NCI-H510A treated with DMSO at 0.1 percent for 48 hours (cell line): ENCODE measurements at places on chromosomes 13 and 19.

GRCh38 chr13:96027496-96027895 lies 25.7 kb downstream of the UGGT2 start:
- no peak for DNase-seq

GRCh38 chr19:44847144-44848035 lies 1.3 kb downstream of the NECTIN2 start:
- DNase-seq: peak; percentile 81

DNA sequence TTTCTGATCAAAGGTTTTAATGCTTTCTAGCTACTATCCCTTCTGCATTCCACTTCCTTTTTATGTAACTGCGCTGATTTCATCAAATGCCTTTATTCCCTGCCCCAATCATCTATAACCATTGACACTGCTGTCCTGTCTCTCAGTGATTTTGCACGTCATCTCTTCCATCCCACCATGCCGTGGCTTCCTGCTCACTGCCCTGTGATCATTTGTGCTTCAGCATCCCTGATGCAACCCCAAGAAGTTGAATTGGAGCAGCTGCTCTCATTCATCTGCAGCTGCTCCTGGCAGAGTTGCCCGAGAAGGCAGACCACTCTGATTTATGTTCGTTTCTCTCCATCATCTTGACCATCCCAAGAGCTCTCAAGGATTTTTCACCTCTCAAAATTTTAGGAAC lies 112.4 kb downstream of the HS6ST3 start:
- no peak for DNase-seq

DNA sequence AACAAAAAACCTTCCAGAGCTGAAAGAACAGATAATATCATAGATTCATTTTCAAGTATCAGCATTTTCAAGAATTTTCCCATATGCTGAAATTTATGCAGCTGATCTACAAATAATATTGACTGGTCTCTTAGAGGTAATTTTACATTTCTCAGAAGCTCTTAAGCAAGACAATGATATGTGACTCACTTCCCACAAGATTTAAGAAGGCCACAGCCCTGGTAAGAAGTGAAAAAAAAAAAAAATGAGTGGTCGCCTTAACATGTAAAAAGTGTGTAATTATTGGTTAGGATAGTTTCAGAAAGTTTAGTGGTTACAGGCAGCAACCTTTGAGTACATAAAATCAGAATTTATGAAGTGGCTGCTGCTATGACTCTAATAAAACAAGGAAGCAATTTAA lies 54.5 kb downstream of the NUFIP1 start:
- no peak for DNase-seq

GRCh38 chr19:2503521-2504109 lies 27.7 kb downstream of the GADD45B start:
- DNase-seq: no peak
